ENCODE measurements at places on chromosomes 12 and 14.
A peak's percentile ranks its signal among the peaks of the same experiment; 100 is the strongest.

DNA sequence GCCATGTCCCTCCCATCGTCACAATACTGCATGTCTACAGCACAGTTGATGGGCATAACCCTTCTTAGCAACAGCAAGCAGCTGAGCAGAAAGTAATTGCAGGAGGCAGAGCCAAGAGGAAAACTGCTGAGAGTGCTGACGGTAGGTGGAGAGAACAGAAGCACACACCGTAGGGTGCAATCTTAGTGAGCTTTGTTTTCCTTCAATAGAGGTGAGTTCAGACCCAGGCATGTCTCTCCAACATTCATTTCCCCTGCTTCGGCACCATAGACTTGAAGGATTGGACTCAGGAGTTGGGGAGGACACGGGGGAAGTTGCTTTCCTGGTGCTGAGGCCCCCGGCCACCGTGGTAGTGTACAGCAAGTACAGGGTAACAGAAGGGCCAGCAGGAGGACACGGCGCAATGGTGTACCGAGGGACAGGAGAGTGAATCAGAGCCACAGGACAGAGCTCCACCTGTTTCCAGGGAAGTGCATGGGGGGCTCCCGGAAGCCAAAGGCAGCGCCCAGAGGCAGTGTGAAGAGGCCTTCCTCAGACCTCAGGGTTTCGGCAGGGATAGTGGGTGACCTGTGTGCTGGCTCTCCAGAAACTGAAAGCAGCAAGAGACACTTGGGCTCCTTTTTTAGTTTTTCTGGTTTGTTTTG is 36.3 kb upstream of the SINHCAF start:
- DNase-seq = no peak

DNA sequence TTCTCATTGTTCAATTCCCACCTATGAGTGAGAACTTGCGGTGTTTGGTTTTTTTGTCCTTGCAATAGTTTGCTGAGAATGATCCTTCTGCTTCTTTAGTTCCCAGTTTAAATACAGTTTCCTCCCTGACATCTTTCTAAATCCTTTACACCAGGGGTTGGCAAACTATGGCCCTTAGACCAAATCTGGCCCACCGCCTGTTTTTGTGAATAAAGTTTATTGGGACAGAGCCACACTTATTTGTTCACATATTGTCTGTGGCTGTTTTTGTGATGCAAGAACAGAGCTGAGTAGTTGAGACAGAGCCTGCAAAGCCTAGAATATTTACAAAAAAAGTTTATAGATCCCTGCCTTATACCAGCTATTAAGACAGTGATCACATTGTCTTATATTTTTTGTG is 53.7 kb downstream of the SERPINA10 start:
- DNase-seq = no peak

DNA sequence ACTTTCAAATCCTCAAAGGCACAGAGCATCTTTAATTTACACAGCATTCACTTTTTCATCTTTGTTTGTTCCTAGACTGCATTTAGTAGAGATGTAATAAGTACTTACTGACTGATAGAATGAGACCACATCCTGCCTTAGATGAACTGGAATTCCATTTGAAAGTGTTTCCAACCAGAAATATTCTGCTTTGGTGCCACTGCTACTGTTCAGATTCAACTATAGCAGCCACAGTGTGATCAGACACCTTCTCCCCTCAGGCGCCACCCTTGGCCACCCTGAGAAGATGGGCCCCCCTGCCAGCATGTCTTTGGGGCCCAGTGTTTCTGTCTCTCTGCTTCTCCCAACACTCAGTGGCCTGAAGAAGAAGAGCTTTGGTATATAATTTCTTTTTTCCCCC is 449.1 kb downstream of the RAD51B start:
- no peak for DNase-seq

DNA sequence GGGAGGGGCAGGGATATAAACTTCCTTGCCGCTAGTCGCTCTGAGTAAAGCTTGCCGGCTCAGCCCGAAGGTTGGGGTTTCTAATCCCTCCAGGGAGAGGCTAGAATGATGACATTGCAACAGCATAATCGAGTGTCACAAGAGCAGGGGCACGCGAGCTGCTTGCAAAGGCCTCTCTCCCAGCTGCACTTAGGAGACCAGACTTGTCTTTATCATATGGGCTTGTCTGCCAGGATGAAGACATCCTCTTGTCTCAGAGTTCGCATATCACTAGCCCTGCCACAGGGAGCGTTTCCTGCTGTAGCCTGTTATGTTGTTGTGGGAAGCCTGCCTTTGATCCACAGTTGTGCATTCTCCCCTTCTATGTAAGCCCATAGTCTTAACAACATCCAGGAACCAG is 180.0 kb downstream of the ESR2 start:
- no peak for DNase-seq

- DNase-seq = no peak
Observed at GRCh38 chr12:40325349-40325960, 100.7 kb downstream of the LRRK2 start.

- DNase-seq = no peak
Observed at GRCh38 chr14:23401291-23401690, 6.8 kb downstream of the MYH6 start.

GRCh38 chr12:43267818-43268217 is 284.2 kb downstream of the ADAMTS20 start:
- no peak for DNase-seq

DNA sequence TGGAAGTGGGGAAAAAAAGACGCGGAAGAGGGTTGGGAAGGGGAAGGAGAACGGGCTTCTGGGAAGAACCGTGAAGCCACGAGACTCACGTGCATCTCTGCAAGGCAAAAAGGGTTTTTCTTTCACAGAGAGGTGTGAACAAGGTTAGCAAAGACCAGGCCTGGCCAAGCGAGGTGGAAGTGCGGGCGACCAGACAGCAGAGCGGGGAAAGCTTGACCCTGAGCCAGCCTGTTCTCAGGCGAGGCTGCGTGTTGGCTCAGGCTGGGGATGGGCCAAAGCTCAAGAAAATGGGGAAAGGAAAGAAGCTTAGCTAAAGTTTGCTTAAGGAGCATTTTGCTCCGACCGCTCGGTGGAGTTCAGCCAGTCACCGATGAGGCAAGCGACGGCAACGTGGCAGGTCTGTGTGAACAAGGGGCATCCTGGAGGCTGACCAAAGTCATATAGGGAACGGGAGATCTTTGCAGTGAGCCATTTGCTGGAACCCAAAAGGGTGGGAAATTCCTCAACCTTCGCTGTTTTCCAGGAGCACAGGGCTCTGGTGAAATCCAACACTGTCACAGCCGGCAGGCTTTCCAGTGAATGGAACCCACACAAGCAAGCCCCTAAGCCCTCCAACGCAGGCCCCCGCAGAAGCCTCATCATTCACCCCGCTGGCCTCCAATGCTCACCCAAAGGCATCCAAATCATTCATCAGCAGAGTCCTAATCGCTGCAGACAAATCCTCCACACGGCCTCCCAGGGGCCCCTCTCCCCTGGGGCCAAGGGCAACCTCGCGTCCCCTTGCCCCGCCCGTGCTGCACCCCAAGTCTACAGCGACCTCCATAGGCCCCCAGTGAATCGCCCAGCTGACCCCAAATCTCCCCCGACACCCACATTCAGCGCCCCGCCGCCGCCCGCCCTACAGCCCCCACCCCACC is 754 bp downstream of the ZNF605 start:
- peak; percentile 42 for DNase-seq

DNA sequence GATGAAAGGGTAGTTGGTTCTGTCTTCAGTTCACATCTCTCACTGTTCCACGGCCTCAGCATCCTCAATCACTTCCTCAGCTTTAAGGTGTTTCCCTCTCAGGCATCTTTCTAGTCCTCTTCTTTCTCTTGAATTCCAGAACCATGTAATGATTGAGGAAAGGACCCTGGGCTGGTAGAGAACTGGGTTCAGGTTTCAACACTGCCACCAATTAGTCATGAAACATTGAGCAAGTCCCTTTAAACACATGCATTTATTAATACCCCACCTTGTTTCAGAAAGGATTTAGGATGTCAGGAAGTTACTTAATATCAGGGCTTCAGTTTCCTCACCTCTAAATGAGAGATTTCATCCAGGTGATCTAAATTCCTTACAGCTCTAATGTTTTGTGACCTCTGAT is 7.2 kb downstream of the DMAC2L start:
- DNase-seq = no peak

DNA sequence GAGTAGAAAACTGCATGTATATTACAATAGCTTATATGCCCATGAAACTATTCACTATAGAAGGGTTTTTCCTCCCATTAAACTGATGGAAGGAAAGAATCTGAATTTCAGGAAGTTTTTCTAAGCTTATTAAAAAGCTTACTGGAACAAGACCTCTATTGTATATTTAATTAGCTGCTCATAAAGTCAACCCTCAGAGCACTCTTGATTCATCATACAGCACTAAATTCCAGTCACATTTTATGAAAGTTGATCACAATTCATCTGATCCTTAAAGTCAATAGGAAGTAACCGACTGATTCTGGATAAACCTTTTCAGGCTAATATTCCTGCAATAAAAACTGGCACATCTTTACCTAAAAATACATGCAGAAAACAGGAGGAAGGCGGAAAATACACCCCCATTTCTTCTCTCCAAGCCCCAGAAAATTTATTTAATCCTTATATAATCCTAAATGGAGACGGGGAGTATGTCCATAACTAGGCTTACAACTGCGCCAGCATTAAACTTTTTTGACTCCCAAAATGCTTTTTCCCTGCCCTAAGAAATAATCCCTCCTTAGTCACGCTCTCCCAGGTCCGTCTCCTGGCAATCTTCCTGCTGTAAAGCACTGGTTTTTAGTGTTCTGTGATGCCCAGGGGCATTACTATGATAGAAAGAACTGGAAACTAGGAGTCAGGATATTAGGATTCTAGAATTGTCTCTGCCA is 35.3 kb downstream of the DICER1 start:
- DNase-seq = no peak

GRCh38 chr12:64110864-64111263 is 111.2 kb downstream of the KICS2 start:
- no peak for DNase-seq

DNA sequence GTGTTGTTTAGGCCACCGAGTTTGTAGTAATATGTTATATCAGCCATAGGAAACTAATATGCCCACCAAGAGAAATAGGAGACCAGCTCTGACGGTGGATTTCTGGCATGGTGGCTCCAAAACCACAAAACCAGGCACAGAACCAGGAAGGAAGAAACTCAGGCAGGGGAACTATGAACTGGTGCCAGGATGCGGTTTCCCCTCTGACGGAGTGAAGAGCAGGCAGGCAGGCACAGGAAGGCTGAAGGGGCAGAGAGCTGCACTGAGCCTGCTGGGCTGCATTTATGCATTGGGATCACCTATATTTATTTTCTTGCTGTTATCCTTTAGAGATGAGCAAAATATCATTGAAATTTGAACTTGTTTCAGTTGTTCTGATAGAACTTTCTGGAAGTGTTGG is 479.4 kb downstream of the VRK1 start:
- DNase-seq = no peak

DNA sequence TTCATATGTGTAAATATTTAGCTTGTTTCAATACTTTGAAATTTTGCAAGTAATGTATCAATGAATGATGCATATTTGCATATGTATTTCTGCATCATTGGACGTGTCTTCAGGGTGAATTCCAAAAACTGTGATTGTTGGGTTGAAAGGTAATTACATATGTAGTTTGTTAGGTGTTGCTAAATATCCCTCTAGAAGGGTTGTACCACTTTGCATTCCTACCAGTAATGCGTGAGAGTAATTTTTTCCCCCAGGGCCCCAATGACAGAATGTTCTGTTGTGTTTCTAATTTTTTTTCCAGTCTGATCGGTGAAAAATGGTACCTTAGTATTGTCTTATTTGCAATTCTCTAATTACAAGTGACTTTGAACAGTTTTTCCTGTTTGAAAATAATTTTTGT is 408.9 kb downstream of the NAV3 start:
- DNase-seq = no peak

GRCh38 chr14:32770422-32770821 is 168.3 kb upstream of the NPAS3 start:
- no peak for DNase-seq

GRCh38 chr12:71610031-71610795 is 53.4 kb downstream of the ZFC3H1 start:
- DNase-seq = no peak

DNA sequence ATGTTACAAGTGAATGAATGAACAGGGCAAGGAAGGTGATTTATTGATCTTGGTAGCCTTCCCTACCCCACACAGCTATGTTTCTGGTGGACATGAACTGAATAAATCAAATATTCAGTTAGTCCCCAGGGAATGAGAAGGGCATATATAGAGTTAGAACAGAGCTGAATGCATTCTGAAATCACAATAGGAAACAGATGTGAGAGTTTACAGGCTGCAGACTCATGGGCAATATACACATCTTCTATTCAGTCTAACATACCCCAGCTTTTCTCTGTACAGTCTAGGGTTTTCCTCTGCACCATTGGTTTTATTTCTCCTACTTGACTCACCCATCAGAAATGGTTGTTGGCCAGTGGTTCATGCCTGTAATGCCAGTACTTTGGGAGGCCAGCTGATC is 7.3 kb upstream of the STX2 start:
- no peak for DNase-seq

GRCh38 chr14:61502459-61503093 is 181.2 kb downstream of the PRKCH start:
- DNase-seq = no peak

DNA sequence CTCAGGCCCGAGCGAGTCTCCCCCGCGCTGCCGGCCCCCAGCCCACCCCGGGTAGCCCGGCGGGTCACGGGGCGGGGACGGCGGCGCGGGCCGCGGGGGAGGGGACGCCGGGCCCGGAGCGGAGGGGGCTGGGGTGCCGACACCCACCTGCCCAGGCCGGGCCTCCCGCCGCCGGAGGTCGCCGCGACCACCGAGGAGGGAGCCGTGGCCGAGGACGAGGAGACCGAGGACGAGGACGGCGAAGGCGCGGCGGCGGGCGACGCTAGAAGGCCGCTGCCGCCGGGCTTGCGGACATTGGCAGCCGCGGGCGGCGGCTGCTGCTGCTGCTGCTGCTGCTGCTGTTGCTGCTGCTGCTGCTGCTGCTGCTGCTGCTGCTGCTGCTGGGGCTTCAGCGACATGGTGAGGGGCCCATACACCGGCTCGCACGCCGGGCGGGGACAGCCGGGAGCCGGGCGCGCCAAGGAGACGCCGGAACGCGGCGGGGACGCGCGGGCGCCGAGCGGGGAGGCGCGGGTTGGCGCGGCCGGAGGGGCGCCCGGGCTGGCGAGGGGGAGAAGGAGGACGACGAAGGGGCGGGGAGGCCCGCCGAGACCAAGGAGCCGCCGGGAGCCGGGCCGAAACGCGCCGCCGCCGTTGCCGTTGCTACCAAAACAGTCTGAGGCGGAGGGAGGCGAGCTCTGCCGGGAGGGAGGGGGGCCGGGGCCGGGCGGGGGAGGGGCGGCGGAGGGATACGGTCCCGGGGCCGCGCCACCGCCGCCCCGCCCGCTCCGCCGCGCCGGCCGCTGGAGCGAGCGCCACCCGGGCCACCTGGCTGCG is at the start of gene ATXN2:
Gene ATXN2, minus strand, starts transcription at position 679 of the 816 bp plus-strand sequence. Its CDS starts 281 bp downstream, at position 398.
- DNase-seq = peak; percentile 76

GRCh38 chr12:4202918-4203317 is 70.6 kb upstream of the CCND2 start:
- no peak for DNase-seq

- peak; percentile 42 for DNase-seq
Observed at GRCh38 chr12:58148405-58148804, 207.0 kb downstream of the ATP23 start.

- DNase-seq = no peak
Observed at GRCh38 chr12:30955214-30955613, 28.7 kb downstream of the TSPAN11 start.

Measured in head of caudate nucleus (tissue), 42 donors.